ENCODE measurements at places on chromosomes 13 and 19.

DNA sequence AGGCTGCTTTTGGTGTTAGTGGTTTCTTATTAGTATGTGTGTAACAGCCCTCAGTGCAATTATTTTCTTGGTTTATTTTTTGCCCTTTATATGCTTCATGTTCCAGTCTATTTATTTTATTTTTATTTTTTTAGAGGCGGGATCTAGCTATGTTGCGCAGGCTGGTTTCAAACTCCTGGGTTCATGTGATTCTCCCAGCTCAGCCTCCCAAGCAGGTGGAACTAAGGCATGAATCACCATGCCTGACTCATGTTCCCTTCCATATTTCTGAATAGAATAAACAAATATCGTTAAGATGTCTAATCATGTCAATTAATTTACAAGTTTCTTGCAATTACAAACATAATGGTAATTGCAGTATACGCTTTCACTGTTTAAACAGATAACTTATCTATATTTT is 11.7 kb downstream of the SKA3 start:
- DNase-seq: no peak

- no peak for DNase-seq
Observed at GRCh38 chr19:4368128-4368820, 24.9 kb downstream of the MPND start.

DNA sequence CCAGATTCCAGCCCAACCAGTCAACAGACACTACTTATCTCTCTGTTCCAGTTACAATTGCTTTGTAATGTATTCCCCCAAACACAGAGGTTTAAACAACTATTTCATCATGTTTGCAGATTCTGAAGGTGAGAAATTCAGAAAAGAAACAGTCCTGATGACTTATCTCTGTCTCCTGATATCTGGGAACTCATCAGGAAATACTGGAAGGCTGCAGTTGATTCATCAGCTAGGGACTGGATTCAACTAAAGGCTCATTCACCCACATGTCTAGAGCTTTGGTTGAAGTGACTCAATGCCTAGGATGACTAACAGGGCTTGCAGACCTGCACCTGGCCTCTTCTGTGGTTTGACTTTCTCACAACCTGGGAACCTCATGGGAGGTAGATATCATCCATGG is 56.6 kb upstream of the GPC6 start:
- no peak for DNase-seq

DNA sequence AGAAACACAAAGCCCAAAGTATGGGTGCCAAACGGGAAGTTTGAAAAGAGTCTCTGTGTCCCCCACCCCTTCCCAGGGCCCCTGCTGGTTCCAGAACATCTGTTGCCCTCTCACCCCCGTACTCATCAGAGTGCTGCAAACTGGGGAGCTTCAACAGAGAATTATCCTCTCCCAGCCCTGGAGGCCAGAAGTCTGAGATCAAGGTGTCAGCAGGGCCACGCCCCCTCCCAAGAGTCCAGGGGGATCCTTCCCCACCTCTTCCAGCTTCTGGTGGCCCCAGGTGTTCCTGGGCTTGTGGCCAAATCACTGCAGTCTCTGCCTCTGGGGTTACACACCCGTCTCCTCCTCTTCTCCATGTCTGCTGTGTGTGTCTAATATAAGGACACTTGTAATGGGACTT is 183.4 kb downstream of the PTPRS start:
- no peak for DNase-seq

GRCh38 chr13:44368062-44368591 is 5.5 kb upstream of the SERP2 start:
- DNase-seq: no peak

GRCh38 chr19:32864318-32865007 is 5.1 kb downstream of the SLC7A9 start:
- no peak for DNase-seq

- DNase-seq: no peak
Observed at GRCh38 chr13:67299751-67300150, 69.6 kb upstream of the PCDH9 start.

DNA sequence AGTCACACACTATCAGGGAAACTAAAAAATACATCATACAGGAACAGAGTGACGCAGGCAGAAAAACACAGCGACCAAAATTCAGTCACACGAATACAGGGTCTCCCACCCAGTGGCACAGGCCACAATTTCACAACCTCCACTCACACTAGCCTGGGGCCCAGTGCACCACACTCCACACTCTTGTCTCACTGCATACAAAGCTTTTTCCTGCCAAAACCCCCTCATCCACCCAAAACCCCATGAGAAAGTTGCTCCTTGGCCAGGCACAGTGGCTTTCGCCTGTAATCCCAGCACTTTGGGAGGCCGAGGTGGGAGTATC is 1.2 kb downstream of the S1PR5 start:
- DNase-seq: no peak

- DNase-seq: no peak
Observed at GRCh38 chr13:20823071-20823470, 49.3 kb upstream of the EEF1AKMT1 start.

DNA sequence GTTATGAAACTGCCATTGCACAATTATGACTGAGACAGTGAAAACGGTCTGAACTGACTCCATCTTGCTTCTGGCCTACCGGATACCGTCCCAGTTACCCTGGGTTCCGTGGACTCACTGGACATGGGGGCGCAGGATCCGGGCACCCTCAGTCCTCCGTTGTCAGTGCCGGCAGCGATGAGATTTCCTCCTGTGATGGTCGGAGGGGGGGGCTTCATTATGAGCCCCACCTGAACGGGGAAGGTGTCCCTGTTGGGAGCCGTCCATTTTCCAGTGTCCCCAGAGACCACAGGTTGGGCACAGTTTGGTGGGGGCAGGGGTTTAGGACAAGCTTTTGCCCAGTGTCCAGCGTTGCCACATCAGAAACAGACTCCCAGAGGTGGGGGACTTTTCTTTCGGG is 23.4 kb downstream of the TMEM255B start:
- DNase-seq: no peak

- no peak for DNase-seq
Observed at GRCh38 chr19:45245334-45245787, at the start of gene EXOC3L2. Gene EXOC3L2 (minus strand): TSS chr19:45245407. CDS start chr19:45239045, 6,362 bp downstream.

- DNase-seq: no peak
Observed at GRCh38 chr13:109427148-109427547, 359.2 kb downstream of the IRS2 start.

DNA sequence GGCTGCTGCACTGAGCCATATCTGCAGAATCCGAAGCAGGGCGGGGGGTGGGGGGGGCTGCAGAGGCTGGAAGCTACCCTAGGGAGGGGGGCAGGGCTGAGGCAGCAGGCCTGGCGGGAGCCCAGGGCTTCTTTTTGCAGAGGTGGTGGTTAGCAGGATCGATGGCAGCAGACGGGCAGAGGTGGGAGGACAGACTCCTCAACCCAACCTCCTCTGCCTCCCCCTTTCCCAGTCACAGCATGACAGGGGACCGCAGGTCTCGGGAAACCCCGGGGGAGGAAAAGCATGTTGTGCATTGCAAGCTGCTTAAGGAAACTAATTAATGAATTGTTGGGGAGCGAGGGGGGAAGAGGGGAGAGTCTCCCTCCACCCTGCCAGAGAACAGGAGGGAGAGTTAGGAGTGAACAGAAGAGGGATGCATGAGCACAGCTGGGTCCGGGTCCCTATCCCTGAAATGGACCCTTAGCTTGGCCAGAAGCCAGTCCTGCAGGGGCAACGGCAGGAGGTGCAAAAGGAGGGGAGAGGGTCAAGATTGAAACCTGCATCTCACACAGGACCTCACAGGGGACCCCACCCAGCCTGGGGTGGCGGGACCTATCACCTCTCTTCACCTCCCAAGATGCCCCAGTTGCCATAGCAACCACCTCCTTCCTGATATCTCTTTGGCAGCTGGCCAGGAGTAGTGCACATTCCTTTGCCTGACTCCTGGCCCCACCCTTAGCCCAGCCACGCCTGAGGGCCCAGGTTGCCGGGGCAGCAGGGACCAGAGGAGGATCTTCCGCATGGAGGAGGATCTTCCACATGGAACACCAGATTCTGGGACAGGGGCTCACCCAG is 1.8 kb downstream of the FXYD7 start:
- DNase-seq: peak; percentile 13

DNA sequence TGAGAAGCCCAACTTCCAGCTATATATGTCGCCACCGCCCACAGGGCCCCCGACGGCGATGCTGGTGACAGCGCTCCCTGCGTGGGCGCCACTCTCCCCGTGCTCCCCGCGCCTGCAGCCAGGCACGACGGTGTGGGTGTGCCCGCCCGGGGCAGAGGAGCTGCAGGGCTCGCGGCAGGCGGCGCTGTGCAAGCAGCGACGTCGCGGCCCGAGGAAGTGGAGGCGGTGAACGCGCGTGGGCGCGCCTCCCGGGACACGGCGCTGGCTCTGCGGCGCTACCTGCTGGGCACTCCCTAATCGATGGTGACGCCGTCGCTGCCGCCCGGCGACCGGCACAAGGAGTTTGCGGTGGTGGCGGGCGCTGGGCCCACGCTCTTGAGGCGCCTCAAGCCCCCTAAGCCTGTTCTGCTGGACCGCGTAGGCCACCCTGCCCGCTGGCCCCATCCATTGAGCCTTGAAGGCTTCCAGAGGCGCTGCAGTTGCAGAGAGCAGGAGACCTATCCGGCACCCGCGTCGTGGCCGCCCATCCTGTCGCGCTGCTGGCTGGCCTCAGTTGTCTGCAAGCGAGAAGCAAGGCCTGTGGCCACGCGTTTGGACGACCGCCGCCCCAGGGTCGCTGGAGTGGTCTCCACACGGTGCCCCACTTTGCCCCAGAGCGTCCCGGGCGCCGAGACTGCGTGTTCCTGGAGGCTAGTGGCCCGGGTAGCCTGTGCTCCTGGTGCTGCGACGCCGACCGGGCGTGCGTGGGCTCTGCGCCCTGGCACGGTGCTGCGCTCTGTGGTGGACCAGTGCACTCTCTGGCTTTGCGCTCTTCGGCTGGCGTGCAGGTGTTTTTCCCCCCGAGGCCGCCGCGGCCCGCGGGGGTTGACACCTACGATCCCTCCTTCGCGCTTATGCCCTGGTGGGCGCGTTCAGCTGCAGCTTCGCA is 23.1 kb downstream of the LRFN3 start:
- DNase-seq: peak; percentile 84

- no peak for DNase-seq
Observed at GRCh38 chr13:67769063-67769986, 539.2 kb upstream of the PCDH9 start.

- no peak for DNase-seq
Observed at GRCh38 chr13:33189470-33189869, 96.1 kb downstream of the STARD13 start.

DNA sequence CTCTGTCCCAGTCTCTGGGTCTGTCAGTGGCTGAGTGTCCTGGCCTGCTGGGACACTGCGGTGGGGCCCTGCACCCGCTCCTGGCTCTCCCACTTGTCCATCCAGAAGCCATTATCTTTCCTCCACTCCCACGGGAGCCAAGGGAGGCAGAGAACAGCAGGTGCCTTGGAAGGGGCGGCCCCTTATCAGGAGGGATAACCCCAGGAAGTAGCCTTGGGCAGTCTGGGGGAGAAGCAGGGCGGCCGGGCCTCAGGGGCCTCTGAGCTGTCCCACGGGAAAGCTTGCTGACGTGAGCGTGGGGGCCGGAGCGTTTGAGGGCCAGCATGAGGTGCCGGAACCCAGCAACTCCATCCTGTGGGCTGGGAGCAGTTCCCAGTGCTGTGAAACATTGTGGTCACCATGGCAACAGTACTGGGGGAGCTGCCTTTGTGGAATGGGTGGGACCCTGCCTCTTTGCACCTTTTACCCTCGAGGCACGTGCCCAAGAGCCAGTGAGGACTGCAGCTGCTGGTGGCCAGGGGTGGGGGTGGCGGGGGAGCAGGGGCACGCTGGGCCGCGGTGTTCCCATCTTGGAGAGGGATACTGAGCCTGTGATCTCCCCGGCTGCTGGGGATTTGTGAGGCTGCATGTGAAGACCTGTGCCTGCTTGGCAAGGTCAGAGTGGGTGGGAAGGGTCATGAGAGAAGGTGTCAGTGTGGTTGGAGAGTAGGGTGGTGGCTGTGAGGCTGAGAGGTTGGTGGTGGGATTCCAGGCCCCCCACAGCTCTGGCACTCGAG is 20.9 kb downstream of the KLHL26 start:
- DNase-seq: no peak

- DNase-seq: no peak
Observed at GRCh38 chr13:26377038-26377437, 123.1 kb downstream of the CDK8 start.

- no peak for DNase-seq
Observed at GRCh38 chr19:49684251-49684982, 5.0 kb upstream of the ADM5 start.

DNA sequence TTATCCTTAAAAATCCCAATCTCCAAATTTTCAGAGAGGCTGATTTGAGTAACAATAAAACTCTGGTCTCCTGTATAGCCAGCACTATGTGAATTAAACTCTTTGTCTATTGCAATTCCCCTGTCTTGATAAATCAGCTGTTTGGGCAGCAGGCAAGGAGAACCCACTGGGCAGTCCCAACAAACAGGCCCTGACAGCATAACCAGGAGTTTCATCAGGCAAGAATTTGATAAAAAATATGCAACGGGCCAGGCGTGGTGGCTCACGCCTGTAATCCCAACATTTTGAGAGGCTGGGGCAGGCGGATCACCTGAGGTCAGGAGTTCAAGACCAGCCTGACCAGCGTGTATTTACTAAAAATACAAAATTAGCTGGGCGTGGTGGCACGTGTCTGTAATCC is 42.1 kb downstream of the STK24 start:
- DNase-seq: no peak

- DNase-seq: no peak
Observed at GRCh38 chr19:14320253-14320652, 61.0 kb upstream of the ADGRE5 start.

- no peak for DNase-seq
Observed at GRCh38 chr19:3159565-3159964, 19.0 kb upstream of the S1PR4 start.

GRCh38 chr19:57068921-57069697 is 50.7 kb upstream of the USP29 start:
- DNase-seq: no peak

DNA sequence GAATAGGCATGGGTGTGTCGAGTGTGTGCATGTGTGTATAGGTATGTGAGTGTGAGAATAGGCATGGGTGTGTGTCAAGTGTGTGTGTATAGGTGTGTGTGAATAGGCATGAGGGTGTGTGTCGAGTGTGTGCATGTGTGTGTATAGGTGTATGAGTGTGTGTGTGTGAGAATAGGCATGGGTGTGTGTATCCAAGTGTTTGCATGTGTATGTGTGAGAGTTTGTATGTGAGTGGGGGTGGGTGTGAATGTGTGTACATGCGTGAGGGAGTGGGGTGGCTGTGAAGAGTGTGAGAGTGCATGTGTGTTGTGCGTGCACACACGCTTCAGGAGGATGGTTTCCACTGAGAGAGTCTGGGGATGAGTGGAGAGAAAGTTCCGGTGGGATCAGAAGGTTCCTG is 13.5 kb downstream of the EVI5L start:
- no peak for DNase-seq

- no peak for DNase-seq
Observed at GRCh38 chr19:3573162-3573857, 566 bp downstream of the HMG20B start.

GRCh38 chr19:18417250-18418028 is 1.8 kb upstream of the SSBP4 start:
- no peak for DNase-seq

DNA sequence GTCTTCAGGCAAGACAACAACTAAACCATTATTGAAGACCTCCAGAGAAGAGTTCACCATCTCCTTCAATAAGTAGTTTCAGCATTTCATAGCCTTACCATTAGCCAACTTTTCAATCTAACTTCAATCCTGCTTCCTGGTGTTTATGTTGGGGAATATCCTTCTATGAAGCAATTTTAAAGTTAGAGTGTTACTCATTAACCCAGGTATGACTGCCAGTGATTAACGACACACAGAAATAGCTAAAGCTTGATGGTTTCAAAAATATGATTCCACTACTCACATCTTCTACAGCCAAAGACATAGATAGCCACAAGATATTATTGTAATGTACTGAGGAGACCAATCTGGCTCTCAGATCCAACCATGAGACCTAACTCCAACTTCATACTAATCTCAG is 403.2 kb downstream of the EFNB2 start:
- DNase-seq: no peak
